Heart left ventricle (tissue), 16 donors: ENCODE measurements at places on chromosomes 1 and 21. TPM values are rescaled to one million over a fixed set of nuclear protein-coding genes. Genes with fewer than 3 reads are reported as not detected.
A peak's percentile ranks its signal among the peaks of the same experiment; 100 is the strongest.

ACTN2 gene
- total RNA-seq: 1,902 TPM

TFF3 gene
- 2.8 TPM for total RNA-seq

GREM2 gene
- total RNA-seq: not detected

LBR gene
- total RNA-seq: 17.1 TPM

DNA sequence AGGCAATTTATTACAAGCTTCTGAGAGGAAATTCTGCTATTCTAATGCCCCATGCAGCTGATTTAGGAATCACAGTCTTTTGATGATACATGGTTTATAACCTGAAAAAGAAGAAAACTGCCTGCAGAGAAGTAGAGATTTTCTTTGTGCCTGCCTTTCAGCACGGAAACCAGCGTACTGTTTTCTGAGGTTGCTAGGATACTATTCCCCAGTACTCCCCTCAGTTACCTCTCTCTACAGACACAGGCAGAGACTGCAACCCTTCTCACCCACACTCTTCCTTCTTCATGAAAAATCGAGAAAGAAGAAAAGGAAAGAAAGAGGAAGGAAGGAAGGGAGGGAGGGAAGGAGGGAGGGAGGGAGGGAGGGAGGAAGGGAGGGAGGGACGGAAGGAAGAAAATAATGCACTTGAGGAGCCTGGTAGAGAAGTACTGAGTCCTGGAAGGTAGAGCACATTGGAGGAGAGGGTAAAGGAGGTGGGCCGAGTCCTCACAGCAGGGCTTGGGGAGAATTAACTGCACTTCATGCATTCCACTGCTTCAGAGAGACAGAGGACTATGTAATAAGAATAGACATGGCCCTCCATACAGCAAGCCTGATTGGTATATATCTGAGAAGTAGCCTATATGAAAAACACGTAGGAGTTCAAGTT lies 21.9 kb downstream of the RGS2 start:
- peaks cover 8% of the 10 kb centered on the region for H3K4me1 ChIP-seq
- no peak for DNase-seq
- no peak overlapping the region for H3K4me3 ChIP-seq
- H3K36me3 ChIP-seq: no peaks in the 10 kb centered on the region

DNA sequence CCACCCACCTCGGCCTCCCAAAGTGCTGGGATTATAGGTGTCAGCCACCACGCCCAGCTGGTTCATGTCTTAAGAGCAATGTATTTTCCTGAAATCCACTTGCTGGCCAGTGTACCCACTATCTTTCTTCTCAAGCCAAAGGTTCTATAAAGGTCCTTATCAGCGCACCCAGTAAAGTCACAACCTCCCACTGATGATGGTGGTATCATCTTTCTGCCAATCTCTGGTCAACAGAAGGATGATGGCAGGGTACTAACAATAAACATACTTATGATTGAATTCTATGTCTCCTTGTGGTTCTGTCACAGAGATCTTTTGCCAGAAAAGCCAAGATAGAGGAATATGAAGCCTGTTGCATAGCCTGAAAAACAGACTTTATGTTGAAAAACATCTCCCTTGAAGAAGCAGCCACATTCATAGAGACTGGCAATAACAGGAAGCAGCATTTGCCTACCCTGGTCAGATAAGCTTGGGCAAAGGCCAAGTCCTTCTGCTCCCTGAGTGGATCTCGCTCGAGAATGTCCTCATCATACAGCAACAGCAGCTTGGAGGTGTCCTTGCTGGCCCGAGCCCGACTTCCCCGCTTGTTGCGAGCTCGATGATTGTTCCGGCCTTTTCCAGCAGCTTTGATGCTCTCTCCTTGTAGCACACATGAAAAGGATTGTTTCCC lies 73.0 kb downstream of the DAP3 start:
- H3K4me3 ChIP-seq: no peak overlapping the region
- H3K27ac ChIP-seq: no peak overlapping the region
- H3K4me1 ChIP-seq: no peaks in the 10 kb centered on the region
- H3K36me3 ChIP-seq: peaks cover 94% of the 10 kb centered on the region
- H3K27me3 ChIP-seq: no peaks in the 10 kb centered on the region
- no peak for DNase-seq

DNA sequence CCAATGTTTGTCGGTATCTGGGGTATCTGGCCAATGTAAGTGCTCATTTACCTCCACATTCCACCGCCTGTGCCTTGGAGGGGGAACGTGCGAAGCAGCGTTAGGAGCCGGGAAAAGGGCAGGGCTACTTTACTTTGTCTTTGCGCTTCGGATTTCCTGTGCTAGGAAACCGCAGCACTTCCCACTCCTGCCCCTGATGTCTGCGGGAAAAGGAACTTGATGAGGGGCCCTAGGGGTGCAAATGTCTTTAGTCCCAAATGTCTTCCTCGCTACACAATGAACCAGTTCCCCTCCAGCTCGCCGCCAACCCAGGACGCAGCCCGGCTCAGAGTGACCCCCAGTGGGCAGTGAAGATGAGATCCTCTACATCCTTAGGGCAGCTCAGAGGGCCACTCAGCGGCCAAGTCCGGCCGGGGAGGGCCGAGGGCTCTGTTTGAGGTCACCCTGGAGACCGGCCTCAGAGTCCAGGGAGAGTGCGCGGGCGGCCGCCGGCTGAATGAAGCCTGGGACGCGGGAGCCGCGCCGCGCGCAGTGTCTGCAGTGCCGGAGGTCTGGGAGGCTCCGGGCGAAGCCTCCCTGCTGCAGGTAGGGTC lies at the start of gene DYNLT5:
DYNLT5 (plus strand) TSS at position 460 of the 593 bp plus-strand sequence. CDS start 2,200 bp downstream, outside the sequence.
- H3K4me3 ChIP-seq: peak within 1 kb of the TSS; percentile 54
- DNase-seq: peak; percentile 70
- H3K36me3 ChIP-seq: no peaks in the 10 kb centered on the region
- peaks cover 11% of the 10 kb centered on the region for H3K4me1 ChIP-seq
- peak within 1 kb of the TSS; percentile 79 for H3K27ac ChIP-seq

DNA sequence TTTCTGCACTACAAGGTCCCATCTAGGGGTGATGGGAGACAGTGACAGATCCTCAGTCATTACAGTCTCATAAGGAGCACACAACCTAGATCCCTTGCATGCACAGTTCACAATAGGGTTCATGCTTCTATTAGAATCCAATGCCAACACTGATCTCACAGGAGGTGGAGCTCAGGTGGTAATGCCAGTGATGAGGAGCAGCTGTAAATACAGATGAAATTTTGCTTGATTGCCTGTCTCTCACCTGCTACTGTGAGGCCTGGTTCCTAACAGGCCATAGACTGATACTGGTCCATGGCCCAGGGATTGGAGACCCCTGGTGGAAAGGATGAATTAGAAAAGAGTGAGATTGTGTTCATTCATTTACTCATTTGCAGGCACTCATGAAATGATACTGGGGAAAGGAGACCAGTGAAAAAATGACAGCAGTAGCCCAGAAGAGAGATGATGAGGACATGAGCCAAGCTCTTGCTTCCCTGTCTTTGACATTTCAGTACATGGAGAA lies 251.6 kb upstream of the DUSP10 start:
- no peaks in the 10 kb centered on the region for H3K4me1 ChIP-seq
- H3K27me3 ChIP-seq: no peaks in the 10 kb centered on the region
- no peak overlapping the region for H3K27ac ChIP-seq
- no peak for DNase-seq
- H3K4me3 ChIP-seq: no peak overlapping the region

DNA sequence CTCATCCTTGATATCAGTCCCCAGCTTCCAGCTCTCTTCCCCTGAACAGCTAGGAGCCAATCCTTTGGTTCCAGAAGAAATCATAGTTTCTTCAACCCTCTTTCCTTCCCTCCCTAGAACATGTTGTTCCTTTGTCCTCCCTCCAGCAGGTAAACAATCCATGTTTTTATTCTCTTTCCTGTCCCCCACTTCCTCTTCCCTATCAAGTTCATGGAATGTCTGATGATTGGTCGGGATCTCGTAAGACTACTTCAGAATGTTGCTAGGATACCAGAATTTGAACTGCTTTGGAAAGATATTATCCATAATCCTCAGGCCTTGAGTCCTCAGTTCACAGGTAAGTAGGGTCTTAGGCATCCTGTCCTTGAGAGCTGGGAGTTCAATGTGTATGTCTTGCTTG lies 23.1 kb upstream of the SLC27A3 start:
- H3K27ac ChIP-seq: peak overlapping the region; percentile 74
- no peaks in the 10 kb centered on the region for H3K27me3 ChIP-seq
- peaks cover 90% of the 10 kb centered on the region for H3K36me3 ChIP-seq
- no peak overlapping the region for H3K4me3 ChIP-seq
- H3K4me1 ChIP-seq: peaks cover 51% of the 10 kb centered on the region
- no peak for DNase-seq

DNA sequence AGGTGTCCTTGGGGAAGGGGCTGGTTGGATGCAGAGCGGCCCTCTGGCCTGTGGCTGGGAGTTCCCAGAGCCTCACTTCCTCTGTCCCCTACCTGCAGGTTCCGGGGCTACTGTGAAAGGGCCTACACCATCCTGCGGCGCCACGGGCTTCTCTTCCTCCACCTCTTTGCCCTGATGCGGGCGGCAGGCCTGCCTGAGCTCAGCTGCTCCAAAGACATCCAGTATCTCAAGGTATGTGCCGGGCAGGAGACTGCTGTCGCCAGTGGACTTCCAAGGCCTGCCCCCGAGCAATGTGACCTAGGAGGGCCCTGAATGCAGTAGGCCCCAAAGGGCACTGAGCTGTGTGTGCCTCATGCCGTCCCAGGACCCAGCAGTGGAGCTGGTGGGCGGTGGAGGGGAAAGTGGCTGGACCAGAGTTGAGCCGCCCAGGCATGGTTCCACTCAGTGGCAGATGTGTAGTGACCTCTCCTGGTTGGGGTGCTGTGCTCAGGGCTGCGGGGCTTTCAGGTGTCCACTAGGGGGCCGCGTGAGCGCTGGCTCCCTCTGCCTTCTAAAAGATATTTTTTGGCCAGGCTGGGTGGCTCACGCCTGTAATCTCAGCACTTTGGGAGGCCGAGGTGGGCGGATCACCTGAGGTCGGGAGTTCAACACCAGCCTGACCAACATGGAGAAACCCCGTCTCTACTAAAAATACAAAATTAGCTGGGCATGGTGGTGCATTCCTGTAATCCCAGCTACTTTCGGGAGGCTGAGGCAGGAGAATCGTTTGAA lies 73.4 kb downstream of the PIK3CD start:
- H3K27ac ChIP-seq: no peak overlapping the region
- DNase-seq: no peak
- peaks cover 51% of the 10 kb centered on the region for H3K36me3 ChIP-seq
- H3K27me3 ChIP-seq: no peaks in the 10 kb centered on the region

- DNase-seq: no peak
- H3K4me3 ChIP-seq: no peak overlapping the region
- H3K36me3 ChIP-seq: peaks cover 79% of the 10 kb centered on the region
- no peak overlapping the region for H3K27ac ChIP-seq
- H3K4me1 ChIP-seq: peaks cover 11% of the 10 kb centered on the region
- no peaks in the 10 kb centered on the region for H3K27me3 ChIP-seq
These were observed 4.4 kb downstream of the TMEM183A start for GRCh38 chr1:203011582-203011981.
